ENCODE measurements at places on chromosomes 11 and 22.

- DNase-seq = no peak
Observed at GRCh38 chr11:31827455-31828206, 16.5 kb upstream of the PAX6 start.

DNA sequence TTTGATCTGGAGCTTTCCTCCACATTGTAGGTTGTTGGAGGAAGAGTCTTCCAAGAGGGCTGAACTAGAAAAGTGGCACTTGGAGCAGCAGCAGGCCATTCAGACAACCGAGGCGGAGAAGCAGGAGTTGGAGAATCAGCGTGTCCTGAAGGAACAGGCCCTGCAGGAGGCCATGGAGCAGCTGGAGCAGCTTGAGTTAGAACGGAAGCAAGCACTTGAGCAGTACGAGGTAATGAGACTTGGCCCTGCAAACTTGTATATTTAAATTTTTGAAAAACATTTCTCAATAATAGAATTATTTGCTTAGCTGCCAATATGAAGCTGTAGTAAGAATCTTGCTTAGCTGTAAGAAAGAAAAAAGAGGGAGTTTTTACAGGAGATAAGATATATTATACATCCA is 84.0 kb downstream of the SWAP70 start:
- DNase-seq = no peak

- DNase-seq = no peak
Observed at GRCh38 chr22:32466496-32466895, 2.2 kb upstream of the BPIFC start.

DNA sequence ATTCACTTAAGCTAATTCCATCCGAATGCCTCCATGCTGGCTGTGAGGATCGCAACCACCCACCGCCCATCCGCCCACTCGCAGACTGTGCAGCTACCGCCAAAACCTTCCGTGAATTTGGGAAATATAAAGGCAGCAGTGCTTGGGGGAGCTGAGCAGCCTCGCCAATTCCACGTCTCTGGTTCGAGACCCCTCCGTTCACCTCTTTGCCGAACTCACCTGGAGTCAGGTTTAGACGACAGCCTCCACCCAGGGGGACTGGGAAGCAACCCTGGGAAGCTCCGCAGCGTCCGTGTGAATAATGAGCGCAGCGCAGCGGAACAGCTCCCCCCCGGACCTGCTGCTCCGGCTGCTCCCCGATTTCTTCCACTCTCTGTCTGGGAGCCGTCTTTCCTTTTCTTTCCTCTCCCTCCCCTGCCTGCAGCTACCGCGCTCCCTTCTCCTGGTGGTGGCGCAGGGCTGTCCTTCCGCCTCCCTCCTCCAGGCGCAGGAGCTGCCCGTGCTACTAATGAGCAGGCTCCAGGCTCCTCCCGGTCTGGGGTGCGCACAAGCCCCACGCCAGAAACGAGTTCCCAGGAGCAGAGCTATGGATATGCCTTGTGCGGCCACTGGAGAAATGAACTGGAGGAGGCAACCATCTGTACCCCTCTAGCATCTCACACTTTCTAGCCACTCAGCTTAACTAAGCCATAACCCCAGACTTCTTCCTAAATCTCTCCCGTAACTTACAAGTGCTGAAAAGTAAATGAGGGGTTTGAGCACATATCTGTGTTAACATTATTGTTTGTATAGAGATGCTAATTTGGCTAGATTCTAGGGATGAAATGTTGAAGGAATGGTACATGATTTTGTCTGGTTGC is 107.3 kb downstream of the XKR3 start:
- no peak for DNase-seq

DNA sequence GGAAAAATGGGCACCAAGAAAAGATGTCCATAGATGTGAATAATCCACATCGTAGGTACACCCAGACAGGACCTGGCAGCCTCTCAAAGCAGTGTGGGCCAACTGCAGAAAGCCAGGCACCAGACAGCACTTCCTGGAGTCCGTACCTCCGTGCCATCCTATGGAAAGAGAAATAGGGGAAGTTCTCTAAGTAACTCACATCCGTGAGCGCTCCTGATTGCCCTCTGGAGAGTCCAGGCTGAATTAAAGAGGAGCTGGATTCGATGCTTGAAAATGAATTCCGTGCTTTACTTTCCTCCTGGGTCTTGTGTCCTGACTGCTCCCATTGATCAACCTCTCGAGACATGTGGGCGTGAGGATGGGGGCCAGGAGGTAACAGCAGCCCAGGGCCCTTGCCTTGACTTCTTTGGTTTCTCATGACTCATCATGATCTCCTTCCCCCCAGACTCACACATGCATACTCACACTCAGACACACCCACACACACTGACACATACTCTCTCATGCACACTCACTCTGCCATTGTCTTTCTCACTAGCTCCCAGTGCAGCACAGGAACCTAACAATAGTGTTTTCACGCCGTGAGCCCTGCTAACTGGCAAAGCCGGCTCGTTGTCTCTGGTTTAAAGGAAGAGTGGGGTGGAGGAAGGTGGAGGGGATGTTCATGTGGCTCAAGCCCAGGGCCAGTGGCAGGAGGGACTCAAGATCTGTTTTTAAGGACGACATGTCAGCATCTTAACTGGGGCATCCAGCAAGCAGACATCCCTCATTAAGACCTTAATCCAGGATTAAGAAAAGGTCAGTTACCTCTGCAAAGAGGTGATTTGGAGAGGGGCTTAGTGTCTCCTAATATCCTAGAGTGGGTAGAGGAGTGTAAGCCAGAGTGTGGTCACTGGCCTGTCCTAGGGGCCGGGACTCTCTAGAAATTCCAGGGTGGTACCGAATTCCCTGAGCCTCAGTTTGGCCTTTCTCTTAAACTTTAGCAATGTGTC is 104.2 kb downstream of the SCN3B start:
- DNase-seq = no peak

DNA sequence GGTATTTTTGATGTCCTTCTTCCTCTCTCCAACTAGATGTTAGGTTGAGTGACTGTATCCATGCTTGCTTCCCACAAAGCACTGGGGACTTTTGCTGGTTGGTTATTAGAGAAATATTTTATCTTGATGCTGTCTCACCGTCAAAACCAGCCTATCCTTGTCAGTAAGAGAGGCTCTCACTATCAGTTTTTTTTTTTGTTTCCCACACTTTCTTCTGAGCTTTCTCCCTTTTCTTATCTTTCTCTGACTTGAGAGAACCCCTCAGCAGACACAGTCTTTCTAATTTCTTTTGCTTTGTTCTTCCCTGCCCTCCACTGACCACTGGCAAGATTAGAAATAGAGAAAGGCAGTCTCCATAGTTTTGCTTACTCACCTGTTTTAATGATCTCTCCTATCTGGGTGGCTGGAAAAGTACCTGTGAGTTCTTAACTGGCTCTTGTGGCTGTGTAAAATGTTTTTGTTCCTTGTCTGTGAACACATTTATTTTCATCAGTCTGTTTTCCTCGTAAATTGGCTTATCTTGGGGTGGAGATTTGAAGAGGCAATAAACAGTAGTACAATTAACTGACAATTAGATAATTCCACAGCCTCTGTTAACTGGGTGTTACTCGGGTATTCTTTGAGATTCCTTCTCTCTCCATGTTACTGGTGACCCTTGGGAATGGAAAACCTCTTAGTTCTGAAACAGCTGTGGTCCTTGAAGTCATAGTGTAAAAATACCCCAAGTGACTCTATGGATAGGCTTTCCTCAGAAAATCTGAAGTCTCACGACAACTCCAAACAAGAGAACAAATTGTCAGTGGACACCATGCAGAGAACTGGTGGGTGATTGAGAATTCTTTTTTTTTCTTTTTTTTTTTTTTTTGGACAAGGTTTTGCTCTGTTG is at the start of gene NXPE1:
Gene NXPE1 (minus strand): TSS at position 457 of the 886 bp plus-strand sequence. CDS start 8,680 bp downstream, outside the sequence.
- DNase-seq = no peak

GRCh38 chr22:49303061-49303735 is 524.5 kb downstream of the BRD1 start:
- no peak for DNase-seq

DNA sequence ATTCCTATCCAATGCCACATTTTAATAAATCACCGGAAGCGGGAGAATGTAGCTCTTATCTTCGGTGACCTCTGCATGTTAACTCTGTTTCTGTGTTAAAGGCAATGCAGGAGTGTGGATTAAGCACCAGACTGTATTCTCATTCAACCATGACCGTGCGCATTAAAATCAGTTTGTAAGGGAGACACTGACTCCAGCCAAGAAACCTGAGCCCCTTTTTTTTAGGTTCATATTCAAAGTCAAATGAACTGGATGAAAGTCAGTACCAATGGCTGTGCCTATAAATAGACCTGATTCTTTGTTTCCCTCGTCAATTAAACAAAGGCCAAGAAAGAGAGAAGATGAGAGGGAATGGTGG is 32.2 kb downstream of the C11orf91 start:
- no peak for DNase-seq

- DNase-seq = no peak
Observed at GRCh38 chr11:34567733-34568132, 53.2 kb upstream of the EHF start.

DNA sequence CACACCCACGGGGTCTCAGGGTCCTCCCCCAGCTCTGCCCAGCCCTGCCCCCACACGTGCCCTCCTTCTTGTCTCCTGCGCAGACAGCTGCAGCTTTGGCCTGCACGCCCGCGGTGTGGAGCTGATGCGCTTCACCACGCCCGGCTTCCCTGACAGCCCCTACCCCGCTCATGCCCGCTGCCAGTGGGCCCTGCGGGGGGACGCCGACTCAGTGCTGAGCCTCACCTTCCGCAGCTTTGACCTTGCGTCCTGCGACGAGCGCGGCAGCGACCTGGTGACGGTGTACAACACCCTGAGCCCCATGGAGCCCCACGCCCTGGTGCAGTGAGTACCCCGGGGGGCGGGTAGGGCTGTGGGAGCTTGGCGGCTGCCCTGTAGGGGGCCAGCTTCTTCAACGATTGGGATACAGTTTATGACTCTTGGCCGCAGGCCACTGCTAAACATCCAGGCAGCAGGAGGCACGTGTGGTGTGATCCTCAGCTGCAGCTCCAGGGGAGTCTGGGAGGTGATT is 30.8 kb downstream of the ST14 start:
- DNase-seq = no peak

DNA sequence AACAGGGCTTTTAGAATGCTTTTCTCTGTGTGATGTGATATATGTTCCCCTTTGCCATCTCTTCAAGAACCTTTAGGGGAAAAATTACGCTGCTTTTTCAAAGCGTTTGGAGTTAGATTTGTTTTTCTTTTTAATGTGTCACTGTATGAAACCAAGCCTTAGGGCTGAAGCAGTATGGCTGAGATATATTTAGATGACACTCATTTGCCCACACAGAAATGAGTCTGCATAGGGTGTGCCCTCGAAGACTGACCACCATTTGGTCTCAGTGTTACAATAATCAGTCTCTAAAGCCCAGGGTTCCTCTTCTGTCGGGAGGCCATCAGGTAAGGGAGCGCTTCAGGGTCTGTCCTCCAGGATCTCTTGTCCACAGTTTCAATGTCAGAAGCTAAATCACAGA is 213.0 kb upstream of the NCAM1 start:
- no peak for DNase-seq
